ENCODE measurements at places on chromosomes 1 and 21.

DNA sequence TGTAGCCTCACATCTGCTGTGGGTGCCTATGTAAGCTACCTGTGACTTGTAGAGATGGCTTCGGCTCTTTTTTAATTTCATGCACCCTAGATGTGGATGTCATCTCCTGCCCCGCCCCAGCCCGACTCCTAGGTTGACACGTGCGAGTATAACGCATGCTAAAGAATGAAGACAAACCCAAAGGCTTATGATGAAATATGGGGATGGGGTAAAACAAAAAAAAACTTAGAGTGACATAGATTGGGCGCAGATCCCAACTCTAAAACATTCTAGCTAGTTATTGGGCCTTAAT lies 613 bp upstream of the ERO1B start:
- DNase-seq: no peak

- no peak for DNase-seq
Measured at GRCh38 chr1:162197041-162197531, 127.6 kb downstream of the NOS1AP start.

GRCh38 chr1:35222322-35223083 lies 29.6 kb upstream of the SFPQ start:
- DNase-seq: no peak

DNA sequence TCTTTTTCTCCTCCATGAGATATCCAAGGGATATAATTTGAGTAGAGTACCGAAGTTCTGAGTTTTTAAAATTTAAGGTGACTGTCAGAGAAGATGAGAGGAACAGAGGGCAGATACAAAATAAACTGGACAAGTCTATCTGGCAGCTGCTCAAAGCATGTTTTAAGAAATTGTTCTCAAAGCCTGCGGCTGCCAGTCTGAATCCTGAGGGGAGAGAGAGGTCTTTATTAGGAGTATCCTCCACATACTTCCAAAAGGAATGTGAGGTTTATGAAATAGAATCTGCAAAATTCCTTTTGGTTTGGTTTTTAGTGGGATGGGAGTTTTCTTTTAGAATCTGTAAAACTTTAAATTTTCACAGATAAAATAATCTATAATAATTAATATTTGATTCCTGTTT lies 41.3 kb downstream of the TTC13 start:
- no peak for DNase-seq

DNA sequence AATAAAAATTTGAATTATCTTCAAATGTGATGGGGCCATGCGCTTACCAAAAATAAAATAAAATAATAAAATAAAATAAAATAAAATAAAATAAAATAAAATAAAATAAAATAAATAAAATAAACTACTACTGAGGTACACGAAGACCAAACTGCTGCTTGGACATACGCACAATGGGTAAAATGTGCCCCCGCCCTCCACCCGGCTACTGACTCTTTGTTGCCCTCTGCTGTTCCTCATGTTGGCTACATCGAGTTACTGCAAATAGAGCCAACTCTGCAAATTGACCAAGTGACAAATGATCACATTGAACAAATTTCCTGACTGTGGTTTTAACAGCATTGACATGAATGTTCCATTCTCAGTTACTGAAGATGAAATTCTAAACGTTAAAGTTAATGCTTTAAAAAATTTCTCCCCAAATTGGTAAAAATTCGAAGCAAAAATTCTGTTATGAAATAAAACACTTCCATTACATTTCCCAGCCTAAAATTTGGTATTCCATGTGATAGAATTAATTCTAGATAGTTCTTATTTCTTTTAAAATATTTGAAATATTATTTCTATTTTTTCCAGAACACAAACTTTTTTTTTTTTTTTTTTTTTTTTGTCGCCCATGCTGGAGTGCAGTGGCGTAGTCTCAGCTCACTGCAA lies 18.8 kb upstream of the MAP1LC3C start:
- peak; percentile 34 for DNase-seq

DNA sequence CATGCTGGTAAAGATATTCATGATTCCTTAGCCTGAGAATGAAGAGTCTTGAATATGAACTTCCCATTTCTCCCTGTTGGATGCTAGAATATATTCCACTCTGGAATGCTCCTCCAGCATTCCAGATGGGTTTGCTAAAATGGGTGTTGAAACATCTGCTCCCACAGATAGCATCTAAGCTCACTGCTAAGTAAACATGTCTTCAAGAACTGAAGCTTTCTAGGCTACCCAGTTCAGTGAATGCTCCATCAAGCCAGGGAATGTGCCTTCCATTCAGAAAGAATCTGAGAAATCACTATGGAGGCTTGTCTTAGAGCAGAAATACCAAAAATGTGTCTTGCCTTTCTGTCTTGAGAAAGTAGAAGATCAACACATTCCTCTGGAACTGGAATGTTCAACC lies 81.1 kb downstream of the TNFSF18 start:
- DNase-seq: no peak

- no peak for DNase-seq
Measured at GRCh38 chr1:183882335-183883167, 77.6 kb downstream of the RGL1 start.

DNA sequence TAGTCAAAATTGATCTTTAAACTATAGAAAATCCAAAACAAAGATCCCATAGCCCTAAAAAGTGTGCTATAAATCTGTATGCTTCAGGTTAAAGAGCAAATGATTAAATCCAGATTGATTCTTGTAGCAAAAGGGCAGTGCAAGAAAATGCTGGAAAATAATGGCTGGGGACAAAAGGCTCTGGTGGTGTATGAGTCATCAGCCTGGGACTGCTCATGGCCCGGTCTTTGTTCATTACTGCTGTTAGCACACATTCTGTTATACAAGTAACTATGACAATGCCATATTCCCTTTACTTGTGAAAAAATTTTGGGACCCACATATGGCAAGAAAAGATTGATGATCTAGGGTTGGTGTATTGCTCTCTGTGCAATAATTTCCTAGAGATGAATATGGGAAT lies 89.1 kb downstream of the RWDD3 start:
- no peak for DNase-seq

DNA sequence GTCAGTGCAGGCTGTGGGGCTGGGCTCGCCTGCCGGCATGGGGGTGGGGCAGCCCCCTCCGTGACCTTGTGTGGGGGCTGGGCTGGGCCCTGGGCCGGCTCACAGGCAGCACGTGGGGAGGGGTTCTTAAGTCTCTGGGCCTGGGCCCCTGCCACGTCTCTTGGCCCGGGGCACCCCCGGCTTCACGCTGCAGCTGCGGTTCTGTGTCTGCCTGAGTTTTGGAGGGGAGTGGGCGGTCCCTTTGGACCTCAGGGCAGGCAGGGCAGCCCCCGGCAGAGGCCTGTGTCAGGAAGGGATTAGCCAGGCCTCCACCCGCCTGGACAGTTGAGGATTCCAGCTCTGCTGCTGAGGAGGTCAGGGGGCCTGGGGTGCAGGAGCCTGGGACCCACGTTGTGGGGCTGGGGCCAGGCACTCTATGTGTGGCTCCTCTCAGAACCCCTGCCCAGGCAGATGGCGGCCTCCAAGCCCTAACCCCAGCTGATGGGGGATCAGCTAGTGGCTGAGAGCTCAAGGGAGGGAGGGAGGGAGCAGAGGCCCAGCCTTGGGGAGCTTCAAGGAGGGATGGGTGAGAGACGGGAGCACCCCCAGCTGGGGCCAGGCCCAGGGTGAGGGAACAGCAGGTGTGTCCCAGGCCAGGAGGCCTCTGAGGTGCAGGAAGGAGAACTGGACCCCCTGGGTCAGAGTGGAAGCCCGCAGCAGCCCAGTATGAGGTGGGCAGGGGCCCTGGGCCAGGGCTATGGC lies 1.8 kb upstream of the PLCH2 start:
- no peak for DNase-seq

GRCh38 chr1:223244366-223245103 lies 101.5 kb upstream of the TLR5 start:
- DNase-seq: no peak

DNA sequence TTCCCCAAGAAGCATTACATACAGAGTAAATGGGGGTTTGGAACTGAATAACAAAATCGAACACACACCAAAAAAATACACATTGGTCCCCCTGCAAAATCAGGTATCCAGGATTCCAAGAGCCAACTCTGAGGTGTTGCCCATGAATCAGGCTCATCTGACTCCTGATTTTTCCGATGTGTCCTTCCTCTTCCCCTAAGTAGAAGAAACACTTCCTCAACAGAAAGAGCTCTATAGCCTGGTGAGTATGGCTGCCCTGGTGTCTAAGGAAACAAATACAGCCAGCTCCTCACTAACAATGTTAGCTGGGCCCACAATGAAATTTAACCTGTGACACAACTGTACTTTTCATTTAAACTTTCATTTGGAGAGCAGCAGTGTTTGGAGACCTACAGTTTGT lies 33.6 kb downstream of the ERI3 start:
- no peak for DNase-seq

- DNase-seq: no peak
Measured at GRCh38 chr1:214330222-214330621, 49.3 kb downstream of the SMYD2 start.

DNA sequence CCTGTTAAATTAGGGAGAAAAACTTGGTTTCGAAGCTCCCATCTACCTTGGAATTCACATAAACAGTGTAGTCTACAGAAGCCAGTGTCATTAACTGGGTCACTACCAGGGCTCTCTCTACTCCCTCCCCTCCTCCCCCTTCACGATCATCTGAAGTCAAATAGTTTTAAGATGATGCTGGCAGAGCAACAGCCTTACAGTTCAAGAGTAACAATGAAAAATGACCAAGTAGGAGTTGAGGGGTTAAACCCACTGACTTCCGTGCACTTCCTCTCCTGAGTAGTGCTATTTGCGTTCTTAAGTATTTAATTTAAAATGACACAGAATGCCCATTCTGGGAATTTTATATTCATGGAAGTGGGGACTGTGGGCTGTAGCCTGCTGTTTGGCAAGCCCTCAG lies 236.9 kb downstream of the SIPA1L2 start:
- no peak for DNase-seq

DNA sequence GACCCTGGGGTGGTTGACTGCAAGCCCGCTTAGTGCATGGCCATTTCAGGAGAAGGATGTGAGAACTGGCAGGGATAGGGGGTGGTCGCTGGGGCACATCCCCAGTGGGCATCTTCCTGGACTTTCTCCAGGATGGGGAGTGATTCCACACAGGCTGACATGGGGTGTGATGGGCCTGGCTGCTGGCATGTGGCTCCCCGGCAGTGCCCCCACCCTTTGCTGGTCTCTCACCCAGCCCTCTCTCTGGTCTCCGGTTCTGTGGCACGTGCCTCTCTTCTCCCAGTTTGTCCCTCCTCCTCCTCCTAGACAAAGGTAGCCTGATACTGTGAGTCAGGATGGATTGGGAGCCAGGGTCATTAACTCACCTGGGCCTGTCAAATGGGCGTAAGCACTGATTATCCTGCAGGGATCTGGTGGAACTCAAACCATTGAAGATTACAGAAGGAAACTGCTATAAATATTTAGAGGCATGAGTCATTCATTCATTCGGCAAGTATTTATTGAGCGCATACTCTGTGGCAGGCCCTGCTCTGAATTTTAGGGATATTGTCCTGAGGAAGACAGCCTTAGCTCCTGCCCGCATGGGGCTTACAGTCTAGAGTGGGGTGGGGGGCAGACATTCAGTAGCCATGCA lies 23.6 kb upstream of the EPS8L3 start:
- DNase-seq: peak; percentile 18

- no peak for DNase-seq
Measured at GRCh38 chr21:42799516-42799915, 79.8 kb downstream of the WDR4 start.

GRCh38 chr21:28974531-28975227 lies 18.0 kb downstream of the LTN1 start:
- no peak for DNase-seq

- DNase-seq: no peak
Measured at GRCh38 chr1:201662646-201663045, 123.7 kb downstream of the NAV1 start.

DNA sequence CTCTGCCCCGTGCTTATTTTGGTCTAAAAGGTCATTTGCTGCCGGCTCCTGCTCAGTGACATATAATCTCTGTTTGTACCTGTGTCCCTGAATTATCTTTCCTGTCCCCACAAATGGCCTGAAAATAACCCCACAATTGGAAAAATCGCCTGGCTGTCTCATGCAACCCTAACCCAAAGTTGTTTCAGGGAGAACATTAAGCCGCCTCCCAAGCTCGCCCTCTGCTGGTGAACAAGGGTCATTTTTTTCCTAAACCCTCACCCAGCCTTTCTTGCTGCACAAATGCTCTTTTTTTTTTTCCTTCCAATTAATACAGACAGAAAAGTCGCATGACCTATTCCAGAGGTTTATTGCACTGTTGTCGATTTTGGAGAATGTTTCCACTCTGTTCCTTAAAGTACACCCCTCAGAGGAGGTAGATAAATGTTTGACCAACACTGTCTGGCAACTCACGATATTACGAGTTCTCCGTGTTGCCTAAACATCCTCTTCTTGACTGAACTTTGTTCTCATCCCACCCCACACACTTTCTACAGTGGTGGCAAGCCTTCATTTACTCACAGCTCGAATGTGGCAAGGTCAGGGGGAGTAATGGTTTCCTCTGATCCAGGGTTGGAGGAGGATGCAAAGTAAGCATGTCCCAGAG lies 148.7 kb downstream of the ZZZ3 start:
- DNase-seq: peak; percentile 50

All from activated CD4-positive, CD25-positive, alpha-beta regulatory T cell treated with anti-CD3 and anti-CD28 coated beads, Interleukin-2, amount 50 U/mL, for 72 hours (primary cell).